A549 treated with AZD2906 at 1 μM for 4 hours (cell line): ENCODE measurements at places on chromosomes 2 and 18. TPM values are rescaled to one million over a fixed set of nuclear protein-coding genes. Genes with fewer than 3 reads are reported as not detected.

G6PC2 gene
- not detected in 5 replicates for total RNA-seq

C2orf15 gene
- 0.50 to 0.70 TPM (median 0.64 TPM) in 5 replicates for total RNA-seq

CFC1 gene
- total RNA-seq, result 0.11 TPM in 1 of 5 replicates, not detected in the others

NOSTRIN gene
- total RNA-seq, result 1.2 to 2.5 TPM (median 1.9 TPM) in 5 replicates

ADAM23 gene
- 8.4 to 10.3 TPM (median 9.1 TPM) in 5 replicates for total RNA-seq

FBXO15 gene
- total RNA-seq, result 0.48 to 1.1 TPM (median 0.62 TPM) in 5 replicates

IMPACT gene
- total RNA-seq, result 8.4 to 16.7 TPM (median 12.5 TPM) in 5 replicates

PLB1 gene
- 1.6 to 2.4 TPM (median 1.9 TPM) in 5 replicates for total RNA-seq

COBLL1 gene
- 4.6 to 7.0 TPM (median 5.3 TPM) in 5 replicates for total RNA-seq
